ENCODE measurements at places on chromosomes 7 and 10.

- no peak for DNase-seq
Observed at GRCh38 chr10:21978191-21978862, 25.2 kb downstream of the DNAJC1 start.

GRCh38 chr10:110898391-110898790 is 20.6 kb downstream of the BBIP1 start:
- DNase-seq = no peak

DNA sequence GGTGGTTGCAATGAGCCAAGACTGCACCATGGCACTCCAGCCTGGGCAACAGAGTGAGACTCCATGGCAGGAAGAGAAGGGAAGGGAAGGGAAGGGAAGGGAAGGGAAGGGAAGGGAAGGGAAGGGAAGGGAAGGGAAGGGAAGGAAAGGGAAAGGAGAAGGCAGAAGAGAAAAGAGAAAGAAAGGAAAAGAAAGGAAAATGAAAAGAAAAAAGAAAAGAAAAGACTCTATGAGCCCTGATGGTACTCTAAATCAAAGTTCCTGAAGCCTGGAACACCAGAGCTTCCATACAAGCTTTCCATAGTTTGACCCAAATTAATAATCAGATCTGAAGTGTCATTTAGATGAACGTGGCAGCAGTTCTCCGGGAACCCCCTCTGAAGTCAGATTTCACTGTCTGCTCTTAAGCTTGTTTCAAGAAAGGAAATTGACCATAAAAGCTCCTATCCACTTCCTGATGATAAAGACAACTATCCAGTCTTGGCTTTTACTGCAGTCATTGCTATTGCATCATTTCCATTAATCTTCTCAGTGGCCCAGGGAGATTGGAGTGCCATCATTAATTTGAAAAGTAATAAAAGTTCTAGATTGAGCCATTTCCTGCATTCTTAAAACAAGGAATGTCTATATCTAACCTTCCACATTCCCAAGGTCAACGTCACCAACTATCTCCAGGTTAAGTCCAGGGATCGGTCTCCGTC is 44.2 kb upstream of the FRMD4A start:
- no peak for DNase-seq

- no peak for DNase-seq
Observed at GRCh38 chr10:49362596-49363260, 33.2 kb downstream of the DRGX start.

GRCh38 chr10:5960070-5960972 is 17.0 kb downstream of the IL15RA start:
- no peak for DNase-seq

DNA sequence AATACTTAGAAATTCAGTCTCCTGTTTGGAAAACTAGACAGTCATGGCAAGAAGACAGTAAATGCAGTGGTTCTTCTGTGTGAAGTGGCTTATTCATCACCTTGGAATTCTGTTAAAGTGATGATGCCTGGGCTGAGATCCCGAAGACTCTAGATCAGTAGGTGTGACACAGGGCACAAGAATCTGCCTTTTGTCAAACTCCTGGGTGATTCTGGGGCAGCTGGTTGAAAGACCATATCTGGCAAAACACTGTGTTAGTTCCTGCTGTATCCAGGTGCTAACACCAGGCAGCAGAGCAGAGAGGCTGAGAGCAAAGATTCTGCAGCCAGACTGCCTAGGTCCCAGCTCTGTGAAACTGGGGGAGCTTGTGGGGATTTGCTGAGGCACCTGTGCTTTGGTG is 26.5 kb downstream of the MRC1 start:
- no peak for DNase-seq

GRCh38 chr7:497946-498655 is 21.5 kb downstream of the PDGFA start:
- no peak for DNase-seq

All from DMS153 (cell line).